A549 treated with Mapracorat at 1 μM for 4 hours (cell line): ENCODE measurements at places on chromosomes 6 and 20. TPM values are rescaled to one million over a fixed set of nuclear protein-coding genes. Genes with fewer than 3 reads are reported as not detected.

The EYA2 gene
- total RNA-seq, result 1.7 to 2.6 TPM (median 2.3 TPM) in 5 replicates

The SLC22A2 gene
- 0.10 to 0.15 TPM (median 0.12 TPM) in 3 of 5 replicates, not detected in the others for total RNA-seq

The FBXO9 gene
- 32.5 to 38.2 TPM (median 34.7 TPM) in 5 replicates for total RNA-seq

The LINC00237 gene
- total RNA-seq, result not detected in 5 replicates

The DDX27 gene
- total RNA-seq, result 58.8 to 61.0 TPM (median 60.1 TPM) in 5 replicates

The MLIP gene
- not detected in 5 replicates for total RNA-seq

The PRPH2 gene
- not detected in 5 replicates for total RNA-seq

The PPP1R14C gene
- total RNA-seq, result 1.7 to 3.2 TPM (median 2.4 TPM) in 5 replicates

The LY6G6C gene
- 0.21 to 0.24 TPM (median 0.23 TPM) in 3 of 5 replicates, not detected in the others for total RNA-seq

The CPNE5 gene
- 0.06 to 0.20 TPM (median 0.12 TPM) in 5 replicates for total RNA-seq

The SCRT2 gene
- total RNA-seq, result 0.08 TPM in 1 of 5 replicates, not detected in the others

The DEFB132 gene
- total RNA-seq, result not detected in 5 replicates

The TOX2 gene
- 10.7 to 14.4 TPM (median 12.8 TPM) in 5 replicates for total RNA-seq

The RAET1E gene
- total RNA-seq, result 1.8 to 3.5 TPM (median 3.1 TPM) in 5 replicates

The PDE7B gene
- 0.66 to 0.92 TPM (median 0.70 TPM) in 5 replicates for total RNA-seq

The TNNC2 gene
- 0.28 TPM in 1 of 5 replicates, not detected in the others for total RNA-seq

The OSER1 gene
- total RNA-seq, result 52.2 to 56.2 TPM (median 53.3 TPM) in 5 replicates

The PMEPA1 gene
- 154 to 362 TPM (median 345 TPM) in 5 replicates for total RNA-seq

The SLC22A16 gene
- not detected in 5 replicates for total RNA-seq

The TASP1 gene
- 8.8 to 11.9 TPM (median 9.8 TPM) in 5 replicates for total RNA-seq

The POPDC3 gene
- total RNA-seq, result 23.4 to 25.4 TPM (median 24.4 TPM) in 5 replicates

The GLP1R gene
- total RNA-seq, result not detected in 5 replicates
